ENCODE measurements at places on chromosomes 2 and 18.

DNA sequence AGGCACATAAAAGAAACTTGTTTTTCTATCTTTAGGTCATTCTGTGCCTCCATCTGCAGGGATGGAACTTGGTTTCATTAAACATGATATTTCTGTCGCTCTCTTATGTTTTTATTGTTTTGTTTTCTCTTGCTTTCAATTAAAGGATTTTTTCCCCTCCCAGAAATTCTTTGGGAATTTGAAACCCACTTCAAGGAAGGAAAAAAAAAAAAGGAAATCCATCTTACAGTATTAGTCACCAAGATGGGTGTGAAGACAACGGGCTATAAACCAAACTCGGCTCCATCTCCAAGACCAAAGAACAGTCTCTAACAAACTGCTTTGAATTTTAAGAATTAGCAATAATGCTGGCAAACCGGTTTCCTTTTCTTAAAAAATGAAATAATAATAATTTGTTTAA is 244.1 kb downstream of the BCL11A start:
- DNase-seq, result no peak

DNA sequence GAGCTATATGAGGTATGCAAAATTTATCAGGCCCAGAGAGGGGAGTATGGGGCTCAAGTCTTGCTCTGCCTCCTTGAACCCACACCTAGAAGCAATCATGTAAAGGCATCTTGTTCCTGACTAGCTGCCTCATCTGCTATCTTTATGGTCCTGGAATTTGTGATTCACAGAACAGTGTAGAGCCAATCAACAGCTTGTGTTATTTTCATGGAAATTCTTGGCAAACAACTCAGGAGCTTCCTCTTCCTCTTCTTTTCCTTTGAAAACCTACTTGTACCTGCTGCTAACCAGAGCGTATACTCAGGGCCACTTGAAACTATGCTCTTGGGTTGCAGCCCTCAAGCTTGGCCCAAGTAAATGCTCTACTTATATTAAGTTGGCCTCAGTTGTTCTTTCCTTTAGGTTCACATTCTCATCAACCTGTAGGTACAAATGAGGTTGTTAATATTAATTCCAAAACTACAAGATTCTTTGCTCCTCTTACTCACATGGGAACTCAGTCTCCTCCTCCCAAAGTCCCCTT is 3.5 kb upstream of the NOSTRIN start:
- no peak for DNase-seq

GRCh38 chr2:7930800-7931635 is 750.8 kb upstream of the ID2 start:
- DNase-seq, result peak; percentile 5

DNA sequence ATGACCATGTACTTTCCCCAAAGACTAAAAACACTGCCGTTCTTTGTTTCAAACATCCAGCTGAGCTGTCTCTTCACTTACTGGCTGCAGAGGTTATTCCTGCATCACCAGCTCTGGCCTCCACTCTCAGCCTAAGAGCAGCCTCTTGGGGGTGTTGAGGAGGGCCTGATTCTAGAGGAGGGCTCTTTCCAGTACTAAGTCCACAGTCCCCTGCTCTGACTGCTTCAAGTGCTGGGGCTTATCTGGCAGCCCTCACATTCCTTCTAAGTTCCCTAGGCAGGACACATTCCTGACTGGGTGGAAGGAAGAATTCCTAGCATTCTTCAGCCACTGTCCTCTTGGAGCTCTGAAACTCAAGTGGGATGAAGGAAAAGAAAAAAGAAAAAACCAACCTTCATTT is 32.9 kb upstream of the EHBP1 start:
- DNase-seq, result peak; percentile 65

DNA sequence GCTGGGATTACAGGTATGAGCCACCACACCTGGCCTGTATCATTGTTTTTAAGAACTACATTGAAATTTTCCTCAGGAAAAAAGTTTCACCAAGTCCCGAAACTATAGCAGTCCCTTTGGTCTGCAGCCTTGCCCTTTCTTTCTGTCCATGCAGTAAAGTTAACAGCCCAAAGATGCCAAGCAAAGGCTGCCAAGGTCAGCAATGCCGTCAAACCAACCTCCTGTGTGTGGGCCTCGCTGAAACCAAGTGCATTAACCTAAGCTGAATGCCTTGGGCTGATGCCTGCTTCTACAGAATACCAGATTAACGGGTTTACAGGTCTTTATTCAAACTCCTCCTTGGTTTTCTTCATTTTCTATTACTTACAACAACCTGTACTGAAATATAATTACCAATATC is 73.1 kb downstream of the EIF5B start:
- DNase-seq, result no peak
